ENCODE measurements at places on chromosomes 13 and 19. TPM values are rescaled to one million over a fixed set of nuclear protein-coding genes. Genes with fewer than 3 reads are reported as not detected.

GRCh38 chr13:75299246-75299645, 182.7 kb downstream of the TBC1D4 start:
- no peak for DNase-seq

- DNase-seq = peak; percentile 43
These were observed 56.6 kb downstream of the CEBPG start for GRCh38 chr19:33429891-33430673.

GRCh38 chr19:45391346-45391745, 13.5 kb downstream of the PPP1R13L start:
- no peak for DNase-seq

DNA sequence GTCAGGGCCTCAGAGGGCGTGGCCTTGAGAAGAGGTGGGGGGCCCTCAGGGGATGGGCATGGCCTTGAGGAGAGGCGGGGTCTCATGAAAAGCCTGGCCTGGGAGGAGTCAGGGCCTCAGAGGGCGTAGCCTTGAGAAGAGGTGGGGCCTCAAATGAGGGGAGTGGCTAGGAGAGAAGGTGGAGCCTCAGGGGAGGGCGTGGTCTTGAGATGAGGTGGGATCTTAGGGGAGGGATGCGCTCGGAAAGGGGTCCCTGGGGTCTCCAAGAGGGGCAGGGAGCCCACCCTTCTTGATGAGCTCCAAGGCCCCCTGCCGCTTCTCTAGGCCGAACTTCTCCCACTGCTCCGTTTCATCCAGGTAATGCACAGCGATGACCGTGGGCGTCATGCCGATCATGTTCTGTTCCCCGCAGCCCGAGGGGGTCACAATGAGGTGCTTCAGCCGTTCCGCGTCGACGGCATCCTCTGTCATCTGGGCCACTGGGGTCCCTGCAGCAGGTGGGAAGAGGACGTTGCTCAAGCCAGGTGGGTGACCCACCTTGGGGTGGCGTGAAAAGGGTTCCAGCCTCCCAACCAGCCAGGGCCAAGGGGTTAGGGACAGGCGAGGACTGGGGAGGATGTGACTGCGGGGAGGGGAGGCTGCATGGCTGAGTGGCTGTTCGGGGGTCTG, 24.3 kb upstream of the TNFSF14 start:
- no peak for DNase-seq

DNA sequence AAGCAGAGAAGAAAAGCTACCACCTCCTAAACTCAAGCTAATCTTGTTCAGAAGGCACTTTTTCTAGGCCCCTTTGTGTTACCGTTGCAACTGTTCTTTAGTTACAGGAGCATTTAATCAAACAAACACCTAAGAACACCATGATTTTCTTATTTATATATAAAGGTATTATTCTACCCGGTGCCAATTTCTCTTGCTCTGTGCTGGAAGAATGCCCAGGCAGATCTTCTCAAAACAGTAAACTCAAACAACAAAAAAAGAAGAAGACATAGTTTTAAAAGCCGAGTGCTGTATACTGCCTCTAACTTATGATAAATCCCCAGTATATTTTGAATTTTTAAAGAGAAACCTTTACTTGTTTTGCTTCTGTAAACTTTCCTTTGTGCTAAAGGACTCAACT, 20.4 kb downstream of the SLC7A1 start:
- DNase-seq = no peak

DNA sequence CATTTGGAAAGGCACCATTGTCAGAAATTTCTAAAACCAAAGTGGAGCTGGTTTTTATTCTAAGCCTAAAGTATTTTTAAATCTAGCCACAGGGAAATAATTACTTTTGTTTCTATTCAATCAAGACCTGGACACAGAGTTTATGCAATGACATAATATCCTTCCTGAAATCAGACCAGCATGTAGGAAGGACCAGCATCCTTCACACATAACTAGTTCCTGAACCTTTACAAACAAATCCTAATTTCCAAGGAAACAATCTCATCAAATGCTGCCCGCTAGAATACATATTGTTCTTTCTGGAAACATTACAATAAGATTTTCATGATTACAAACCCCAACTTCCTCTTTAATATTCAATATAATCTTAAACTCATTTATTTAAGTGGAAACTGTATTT, 1.5 kb downstream of the STARD13 start:
- DNase-seq = no peak

DNA sequence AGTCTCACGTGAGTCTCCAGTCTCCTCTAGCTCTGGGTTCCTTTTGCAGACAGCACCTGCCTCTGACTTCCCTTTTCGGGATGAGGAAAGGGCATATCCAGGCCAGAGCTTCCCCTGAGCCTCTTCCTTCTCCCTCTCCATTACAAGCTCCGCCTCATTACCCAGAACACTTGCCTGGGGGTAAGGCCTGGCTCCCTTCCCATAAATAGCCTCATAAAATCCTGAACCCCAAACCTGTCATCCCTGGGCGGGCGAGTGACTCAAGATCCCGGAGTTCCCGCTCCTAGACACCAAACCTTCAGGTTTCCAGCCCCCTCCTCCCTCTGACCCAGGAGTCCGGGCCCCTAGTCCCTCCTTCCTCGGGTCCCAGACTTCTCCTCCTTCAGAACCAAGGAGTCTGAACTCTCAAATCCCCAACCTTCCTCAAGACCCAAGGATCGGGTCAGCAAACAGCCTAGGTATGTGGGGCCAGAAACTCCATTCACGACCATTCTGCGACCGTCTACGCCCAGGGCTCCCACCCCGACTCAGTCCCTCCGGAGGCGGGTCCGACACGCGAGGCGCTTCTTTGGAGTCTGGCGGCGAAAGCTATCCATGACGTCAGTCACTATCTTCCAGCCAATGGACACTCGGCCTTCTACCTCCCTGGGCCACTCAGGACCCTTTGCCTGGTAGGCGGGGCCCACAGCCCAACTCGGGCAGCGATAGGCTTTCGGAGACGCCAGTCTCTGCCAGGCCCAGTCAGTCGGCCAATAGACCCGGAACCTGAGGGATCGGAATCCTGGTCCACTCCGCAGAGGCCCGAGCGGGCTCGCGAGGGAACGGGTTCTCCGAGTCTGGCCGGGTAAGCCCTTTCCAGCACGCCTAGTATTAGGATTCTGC, 6.5 kb upstream of the CNFN start:
- peak; percentile 96 for DNase-seq

DNA sequence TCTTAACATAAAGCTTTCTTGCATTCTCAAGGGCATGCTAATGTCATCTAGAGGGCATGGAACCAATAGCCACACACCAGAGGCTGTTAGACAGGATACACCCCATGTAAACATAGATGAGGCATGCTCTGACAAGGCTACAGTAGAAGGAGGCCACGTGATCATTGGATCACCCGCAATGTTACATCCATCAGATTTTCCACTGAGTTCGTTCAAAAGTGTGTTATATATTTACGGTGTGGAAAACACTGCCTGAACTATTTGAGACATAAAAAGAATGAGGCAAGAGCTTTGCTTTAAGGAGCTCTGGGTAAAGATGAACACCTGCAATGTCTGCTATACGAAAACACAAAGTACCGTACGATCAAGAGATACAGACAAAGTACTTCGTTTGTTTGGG, 817.5 kb upstream of the SLC10A2 start:
- DNase-seq = no peak

GRCh38 chr13:99545979-99546378, 44.7 kb downstream of the TM9SF2 start:
- DNase-seq = no peak

DNA sequence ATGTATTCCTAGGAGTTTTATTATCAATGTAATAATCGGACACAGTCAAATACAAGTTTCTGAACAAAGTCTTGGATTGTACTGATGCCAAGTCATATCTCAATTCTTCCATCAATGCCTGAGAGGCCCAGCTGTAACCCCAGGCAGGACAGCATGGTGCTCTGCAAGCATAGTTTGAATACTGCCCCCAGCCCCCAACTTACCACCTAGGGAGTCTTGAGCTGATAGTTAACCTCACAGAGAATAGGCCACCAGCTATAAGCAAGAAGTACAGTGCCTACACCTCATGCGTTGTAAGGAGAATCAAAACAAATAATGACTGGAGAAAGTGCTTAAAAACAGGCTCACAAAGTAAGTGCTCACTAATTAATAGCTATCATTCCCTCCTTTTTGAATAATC, 2.7 kb downstream of the PROSER1 start:
- no peak for DNase-seq

GRCh38 chr19:7769171-7769570, 6.1 kb downstream of the CLEC4M start:
- no peak for DNase-seq

- DNase-seq = no peak
These were observed 22.0 kb upstream of the GJB6 start for GRCh38 chr13:20254076-20254475.

GRCh38 chr13:51894239-51894638, 32.5 kb downstream of the CCDC70 start:
- DNase-seq = no peak

GRCh38 chr19:41433171-41433570, 6.0 kb upstream of the B3GNT8 start:
- no peak for DNase-seq

GRCh38 chr19:51148580-51148979, 6.5 kb downstream of the SIGLEC7 start:
- DNase-seq = no peak

- DNase-seq = no peak
These were observed 73.6 kb downstream of the COL4A1 start for GRCh38 chr13:110233181-110233950.

DNA sequence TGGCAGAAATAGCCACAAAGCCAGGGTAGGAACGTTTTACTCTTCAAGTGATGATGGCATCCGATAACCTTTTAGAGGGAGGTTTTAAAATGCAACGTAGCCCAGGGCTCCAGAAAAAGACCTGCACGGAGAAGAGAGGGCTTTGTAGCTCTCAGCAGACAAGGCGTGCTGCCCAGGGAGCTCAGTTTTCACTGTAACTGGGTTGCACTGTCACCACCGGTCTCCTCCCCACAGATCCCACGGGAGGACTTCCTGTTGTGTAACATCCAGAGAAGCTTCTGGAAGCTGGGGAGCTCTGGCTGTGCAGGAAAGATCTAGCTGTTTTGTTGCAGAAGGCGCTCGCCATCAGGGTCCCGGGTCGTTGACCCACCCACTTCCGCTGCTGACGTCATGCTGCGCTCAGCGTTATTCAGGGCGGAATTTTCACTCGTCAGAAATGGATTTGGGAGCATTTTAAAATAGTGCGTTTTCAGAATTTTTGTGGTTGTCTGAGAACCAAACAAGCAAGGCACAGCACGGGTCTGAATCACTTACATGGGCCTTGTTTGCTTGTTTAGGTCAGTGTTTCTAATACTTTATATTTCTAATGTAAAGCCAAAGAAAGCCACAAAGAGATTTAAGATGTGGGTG, 50.8 kb downstream of the ATP11A start:
- no peak for DNase-seq

- DNase-seq = no peak
These were observed 149.5 kb downstream of the PTPRS start for GRCh38 chr19:5191091-5191490.

GRCh38 chr19:45621976-45622503, 17.2 kb downstream of the EML2 start:
- DNase-seq = no peak

DNA sequence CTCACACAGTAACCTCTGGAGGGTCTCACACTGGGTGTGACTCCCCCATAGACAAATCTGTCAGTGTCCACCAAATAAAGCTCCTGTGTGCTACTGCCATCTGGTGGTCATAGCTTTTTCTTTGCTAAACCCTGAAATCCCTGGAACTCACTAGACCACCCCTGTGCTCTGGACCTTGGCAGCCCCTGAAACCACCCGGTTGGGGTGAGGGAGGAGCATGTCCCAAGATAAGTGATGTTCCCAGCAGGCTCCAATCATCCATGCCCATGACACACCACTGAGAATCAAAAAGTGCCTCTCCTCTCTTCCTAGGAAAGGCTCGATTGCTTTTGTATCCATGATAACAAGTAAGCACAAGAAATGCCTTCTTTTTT, 6.5 kb upstream of the HSD17B14 start:
- peak; percentile 67 for DNase-seq

- no peak for DNase-seq
These were observed 764.3 kb upstream of the ARGLU1 start for GRCh38 chr13:107332188-107332587.

- DNase-seq = no peak
These were observed 4.6 kb downstream of the GRIN2D start for GRCh38 chr19:48398102-48398374.

GRCh38 chr19:47310819-47311218, 1.2 kb downstream of the C5AR1 start:
- DNase-seq = no peak

DNA sequence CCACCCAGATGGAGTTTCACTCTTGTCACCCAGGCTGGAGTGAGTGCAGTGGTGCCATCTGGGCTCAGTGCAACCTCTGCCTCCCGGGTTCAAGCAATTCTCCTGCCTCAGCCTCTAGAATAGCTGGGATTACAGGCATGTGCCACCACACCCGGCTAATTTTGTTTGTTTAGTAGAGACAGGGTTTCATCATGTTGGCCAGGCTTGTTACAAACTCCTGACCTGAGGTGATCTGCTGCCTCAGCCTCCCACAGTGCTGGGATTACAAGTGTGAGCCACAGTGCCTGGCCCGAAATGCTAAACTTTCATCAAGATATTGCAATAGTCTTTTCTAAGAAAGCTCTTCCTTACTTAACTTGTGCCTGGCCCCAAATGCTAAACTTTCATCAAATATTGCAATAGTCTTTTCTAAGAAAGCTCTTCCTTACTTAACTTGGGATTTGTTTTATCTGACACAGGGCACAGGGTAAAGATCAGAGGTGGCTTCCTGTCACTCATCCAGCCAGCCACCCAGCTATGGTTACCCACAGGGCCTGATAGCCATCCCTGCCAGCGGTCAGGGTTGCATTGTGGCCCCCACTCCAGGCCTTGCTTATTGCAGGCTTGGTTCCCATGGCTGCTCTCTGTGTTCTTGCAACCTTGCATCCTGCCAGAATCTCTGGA, 352.3 kb upstream of the TMTC4 start:
- DNase-seq = no peak

- DNase-seq = no peak
These were observed 17.5 kb downstream of the TCF3 start for GRCh38 chr19:1634938-1635243.

DNA sequence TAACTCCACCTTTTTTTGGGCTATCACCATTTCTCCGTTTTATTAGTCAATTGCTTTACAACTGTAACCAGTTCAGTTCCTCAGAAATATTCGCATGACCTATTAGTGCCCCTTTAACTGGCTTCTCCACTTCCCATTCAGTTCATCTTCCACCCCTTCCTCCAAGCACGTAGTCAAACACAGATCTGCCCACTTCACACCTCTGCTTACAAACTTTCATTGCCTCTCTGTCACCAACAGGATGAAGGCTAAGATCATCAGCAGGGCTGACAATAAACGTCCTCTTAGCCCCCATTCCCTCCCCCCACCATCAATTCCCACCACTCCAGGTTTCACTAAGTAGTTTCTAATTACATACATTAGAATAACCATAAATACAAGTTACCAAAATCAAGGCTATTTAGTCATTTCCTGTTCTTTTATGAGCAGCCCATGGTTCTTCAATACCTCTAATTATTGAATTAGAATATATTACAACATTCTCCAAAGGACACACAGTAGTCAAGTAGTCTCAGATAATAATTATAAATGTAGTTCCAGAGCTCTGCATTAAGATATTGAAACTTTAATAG, 95.7 kb downstream of the SPRY2 start:
- no peak for DNase-seq

- no peak for DNase-seq
These were observed 13.3 kb downstream of the BCAM start for GRCh38 chr19:44822177-44822576.

The OBI1 gene
- 19.9 TPM for total RNA-seq

The POSTN gene
- not detected for total RNA-seq

The CACNG6 gene
- not detected for total RNA-seq

The MIA gene
- total RNA-seq = not detected

The ACER1 gene
- 0.81 TPM for total RNA-seq

The PNMA8B gene
- total RNA-seq = 0.06 TPM

The CLEC17A gene
- total RNA-seq = not detected
